ENCODE measurements at places on chromosomes 4 and X.

DNA sequence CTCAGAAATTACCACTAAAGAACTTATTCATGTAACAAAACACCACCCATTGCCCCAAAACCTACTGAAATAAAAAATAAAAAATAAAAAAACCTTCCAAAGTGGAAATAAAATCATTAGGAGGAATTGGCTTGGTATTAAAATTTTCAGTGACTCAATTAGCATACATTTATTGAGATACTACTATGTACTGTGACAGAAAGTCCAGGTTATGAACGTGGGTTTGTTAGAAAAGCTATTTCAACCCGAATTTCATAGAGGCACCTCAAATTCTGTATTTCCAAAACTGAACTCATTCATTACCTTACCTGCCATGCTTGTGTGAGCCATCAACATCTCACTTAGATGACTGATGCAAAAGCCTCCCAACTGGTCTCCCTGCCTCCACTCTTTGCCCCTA is 16.8 kb downstream of the KLHL5 start:
- no peak for DNase-seq

DNA sequence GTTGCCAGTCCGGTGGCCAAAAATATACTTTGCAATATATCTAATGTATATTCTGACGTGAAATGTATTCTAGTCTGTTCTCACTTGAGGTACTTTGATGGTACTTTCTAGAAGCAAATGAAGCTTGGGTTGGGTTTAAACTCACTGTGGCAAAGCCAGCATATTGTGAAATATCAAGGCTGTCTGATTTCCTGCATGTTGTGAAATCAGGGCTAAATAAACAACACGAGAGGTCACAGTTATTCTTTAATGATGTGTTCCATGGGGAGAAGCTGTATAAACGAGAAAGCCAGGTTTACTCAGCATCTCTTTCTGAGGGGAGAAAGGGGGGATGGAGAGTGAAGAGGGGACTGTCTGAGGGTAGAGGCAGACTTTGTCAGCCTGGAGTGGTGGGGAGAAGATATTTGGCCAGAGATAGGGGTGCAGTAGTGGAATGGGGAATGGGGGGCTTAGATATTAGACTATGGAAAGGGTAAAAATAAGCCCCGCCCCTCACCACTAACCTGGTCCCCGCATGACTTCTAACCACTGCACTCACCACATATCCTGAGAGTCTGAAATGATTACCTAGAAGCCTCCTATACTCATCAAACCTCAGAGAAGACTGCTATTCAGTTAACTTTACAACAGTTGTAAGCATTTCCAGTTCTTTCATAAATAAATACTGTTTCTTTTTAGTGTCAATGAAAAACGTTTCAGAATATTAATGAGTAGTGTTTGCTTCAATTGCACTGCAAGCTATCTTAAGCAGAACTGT is 5.9 kb upstream of the SCARB2 start:
- no peak for DNase-seq

- no peak for DNase-seq
Measured at GRCh38 chr4:89582756-89583505, 254.0 kb downstream of the SNCA start.

DNA sequence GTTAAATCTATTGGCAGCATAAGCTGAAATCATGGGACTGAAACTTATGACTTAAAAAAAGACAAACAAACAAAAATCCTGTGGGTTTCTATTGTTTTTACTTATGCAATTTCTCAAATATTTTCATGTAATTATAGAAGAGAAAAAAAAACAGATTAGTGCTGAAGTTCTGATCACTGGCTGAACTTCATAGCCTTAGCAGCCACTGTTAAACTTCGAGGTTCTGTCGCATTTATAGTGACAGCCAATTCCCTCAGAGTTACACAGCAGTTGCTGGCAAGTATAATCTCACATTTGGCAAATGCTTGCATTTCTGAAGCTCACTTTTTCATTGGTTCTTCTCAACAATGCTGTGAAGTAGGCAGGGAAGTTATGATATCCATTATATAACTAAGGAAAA is 748.9 kb upstream of the MAGEB2 start:
- DNase-seq = no peak

- no peak for DNase-seq
Measured at GRCh38 chrX:126855839-126856524, 36.5 kb downstream of the PRR32 start.

GRCh38 chr4:88836216-88836615 is 138.6 kb upstream of the NAP1L5 start:
- DNase-seq = no peak

GRCh38 chr4:112181358-112182000 is 36.2 kb downstream of the FAM241A start:
- no peak for DNase-seq

- DNase-seq = no peak
Measured at GRCh38 chrX:107610667-107611066, 17.6 kb upstream of the PRPS1 start.

DNA sequence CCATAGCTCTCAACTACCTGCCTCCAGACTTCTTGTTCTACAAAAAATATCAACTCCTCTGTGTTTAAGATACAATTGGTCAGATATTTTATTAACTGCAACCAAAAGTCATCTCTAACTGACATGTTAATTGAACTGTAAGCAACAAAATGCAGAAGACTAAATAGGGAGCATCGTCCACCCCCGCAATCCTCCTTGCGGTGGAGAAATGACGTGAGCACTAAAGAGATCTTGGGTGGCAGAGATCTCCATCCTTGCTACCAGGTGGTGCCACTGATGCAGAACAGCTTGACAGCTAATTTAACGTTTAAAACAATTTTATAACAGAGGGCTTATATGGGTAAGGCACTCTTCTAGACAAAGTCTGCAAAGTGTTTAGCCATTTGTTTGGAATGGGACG is 164.4 kb upstream of the FTHL17 start:
- DNase-seq = no peak

DNA sequence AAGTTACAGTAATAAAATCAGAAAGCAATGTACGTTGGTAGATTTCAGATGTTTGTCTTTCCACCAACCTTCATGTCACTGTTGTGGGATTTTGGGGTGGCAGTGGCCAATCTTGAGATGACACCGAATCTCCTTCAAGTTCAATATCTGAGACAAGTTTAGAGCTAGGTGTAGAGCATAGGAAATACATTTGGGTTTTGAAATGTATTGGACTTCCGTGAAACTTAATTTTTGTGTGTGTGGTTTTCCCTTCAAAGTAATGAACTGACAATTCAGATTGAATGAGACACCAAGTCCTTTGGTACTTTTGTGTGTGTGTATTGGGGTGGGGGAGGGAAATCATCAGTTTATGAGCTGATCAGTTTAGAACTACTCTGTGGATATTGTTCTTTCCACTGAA is 1.8 kb downstream of the WDR44 start:
- no peak for DNase-seq
